ENCODE measurements at places on chromosomes 13 and 19.
A peak's percentile ranks its signal among the peaks of the same experiment; 100 is the strongest.

DNA sequence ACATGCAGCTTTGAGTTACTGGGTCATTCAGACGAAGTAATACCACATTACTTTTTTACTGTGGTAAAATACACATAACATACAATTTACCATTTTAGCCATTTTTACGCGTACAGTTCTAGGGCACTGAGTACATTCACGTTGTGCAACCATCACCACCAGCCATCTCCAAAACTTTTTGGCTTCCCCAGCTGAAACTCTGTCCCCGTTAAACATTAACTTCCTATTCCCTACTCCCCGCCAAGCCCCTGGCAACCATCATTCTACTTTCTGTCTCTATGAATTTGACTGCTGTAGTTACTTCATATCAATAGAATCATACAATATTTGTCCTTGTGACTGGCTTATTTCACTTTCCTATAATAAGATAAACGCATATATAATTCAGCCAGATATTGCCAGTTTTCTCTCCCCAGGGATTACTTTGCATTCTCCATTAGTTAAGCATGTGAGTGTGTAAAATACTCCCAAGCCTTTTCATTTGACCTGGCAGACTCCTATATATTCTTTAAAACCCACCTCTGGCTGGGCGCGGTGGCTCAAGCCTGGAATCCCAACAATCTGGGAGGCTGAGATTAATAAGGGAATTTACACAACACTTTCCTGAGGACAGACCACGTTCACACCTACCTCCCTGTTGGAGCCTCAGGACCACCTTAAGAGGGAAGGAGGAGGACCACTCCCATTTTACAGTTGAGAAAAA is 10.0 kb upstream of the CYP4F22 start:
- H3K36me3 ChIP-seq: no peaks in the 10 kb centered on the region
- H3K4me1 ChIP-seq: peaks cover 17% of the 10 kb centered on the region
- H3K27me3 ChIP-seq: no peaks in the 10 kb centered on the region
- no peak overlapping the region for H3K27ac ChIP-seq

GRCh38 chr13:114323349-114323748 is 9.0 kb downstream of the CHAMP1 start:
- no peaks in the 10 kb centered on the region for H3K27me3 ChIP-seq
- peaks cover 70% of the 10 kb centered on the region for H3K4me1 ChIP-seq
- DNase-seq: no peak
- peaks cover 66% of the 10 kb centered on the region for H3K36me3 ChIP-seq
- no peak overlapping the region for H3K27ac ChIP-seq

- H3K36me3 ChIP-seq: peaks cover 13% of the 10 kb centered on the region
- no peaks in the 10 kb centered on the region for H3K27me3 ChIP-seq
- H3K4me3 ChIP-seq: peak overlapping the region; percentile 58
- H3K4me1 ChIP-seq: peaks cover 94% of the 10 kb centered on the region
- no peak for DNase-seq
- peak overlapping the region; percentile 95 for H3K27ac ChIP-seq
These were observed 12.7 kb downstream of the FOXO1 start for GRCh38 chr13:40653527-40654318.

- H3K27me3 ChIP-seq: no peaks in the 10 kb centered on the region
- no peak for DNase-seq
- H3K27ac ChIP-seq: no peak overlapping the region
These were observed 109.1 kb upstream of the PEG3 start for GRCh38 chr19:56949626-56950025.

DNA sequence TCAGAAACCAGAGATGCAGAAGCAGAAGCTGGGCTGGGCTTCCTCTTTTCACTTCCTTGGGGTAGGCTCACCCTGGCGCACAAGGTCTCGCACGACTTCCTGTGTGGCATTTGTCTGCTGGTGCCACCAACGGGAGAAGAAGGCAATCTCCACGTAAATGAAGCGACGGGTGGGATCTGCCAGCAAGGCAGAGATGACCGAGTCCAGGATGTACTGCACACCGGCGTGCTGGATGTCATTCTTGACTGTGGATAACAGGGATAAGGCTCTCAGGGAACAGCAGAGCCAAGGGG is 1.3 kb downstream of the MAN2B1 start:
- H3K36me3 ChIP-seq: peaks cover 45% of the 10 kb centered on the region
- peak overlapping the region; percentile 95 for H3K4me3 ChIP-seq
- DNase-seq: peak; percentile 82
- peak overlapping the region; percentile 93 for H3K27ac ChIP-seq

- H3K27ac ChIP-seq: peak overlapping the region; percentile 98
- peak; percentile 97 for DNase-seq
- peaks cover 65% of the 10 kb centered on the region for H3K4me1 ChIP-seq
- H3K4me3 ChIP-seq: peak overlapping the region; percentile 93
These were observed 11.0 kb downstream of the MOB3A start for GRCh38 chr19:2084993-2085720.

GRCh38 chr19:48466561-48467325 is 2.4 kb upstream of the CYTH2 start:
- no peak for DNase-seq
- no peaks in the 10 kb centered on the region for H3K27me3 ChIP-seq
- peaks cover 21% of the 10 kb centered on the region for H3K4me1 ChIP-seq
- H3K4me3 ChIP-seq: no peak overlapping the region
- no peak overlapping the region for H3K27ac ChIP-seq

DNA sequence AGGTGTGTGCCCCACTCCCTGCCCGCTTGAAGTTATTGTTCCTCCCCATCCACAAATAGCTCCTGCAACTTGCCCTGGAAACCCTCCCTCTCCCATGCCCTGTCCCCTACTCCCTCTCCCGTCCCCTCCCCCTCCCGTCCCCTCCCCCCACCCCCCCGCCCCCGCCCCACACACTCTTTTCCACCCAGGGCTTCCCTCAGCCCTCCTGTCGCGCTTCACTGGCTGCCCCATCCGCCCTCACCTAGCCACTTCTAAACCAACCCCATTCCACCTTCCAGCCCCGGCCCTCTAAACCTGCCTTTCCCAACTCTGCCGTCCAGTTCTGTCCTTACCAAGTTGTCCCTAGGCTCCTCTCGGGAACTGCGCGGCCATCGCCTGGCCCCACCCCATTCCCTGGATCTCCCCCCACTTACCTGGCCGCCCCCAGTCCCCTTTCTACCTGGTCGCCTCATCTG is 993 bp downstream of the RGL3 start:
- no peak overlapping the region for H3K27ac ChIP-seq
- no peaks in the 10 kb centered on the region for H3K36me3 ChIP-seq
- H3K27me3 ChIP-seq: peaks cover 50% of the 10 kb centered on the region
- no peak for DNase-seq
- no peak overlapping the region for H3K4me3 ChIP-seq

DNA sequence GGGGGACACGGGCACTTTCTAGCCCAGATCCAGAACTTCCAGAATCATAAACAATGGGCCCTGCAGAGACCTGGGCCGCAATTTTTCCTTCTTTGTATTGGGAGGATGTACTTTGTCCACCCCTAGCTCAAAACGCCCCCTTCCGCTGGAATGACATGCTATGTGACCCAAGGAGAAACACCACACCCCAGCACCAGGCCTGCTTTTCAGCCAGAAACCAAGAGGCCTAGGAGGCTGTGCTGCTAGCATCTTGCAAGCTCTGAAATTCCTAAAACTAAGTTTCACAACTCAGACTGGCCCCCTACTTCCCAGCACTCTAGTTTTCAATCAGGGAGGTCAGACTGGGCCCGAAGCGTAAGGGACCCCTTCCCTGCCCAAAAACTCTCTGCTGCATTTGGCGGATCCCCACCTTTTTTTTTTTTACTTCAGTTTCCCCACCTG is 538 bp downstream of the LSM4 start:
- peaks cover 32% of the 10 kb centered on the region for H3K36me3 ChIP-seq
- H3K4me1 ChIP-seq: peaks cover 57% of the 10 kb centered on the region
- no peaks in the 10 kb centered on the region for H3K27me3 ChIP-seq
- peak; percentile 72 for DNase-seq
- peak overlapping the region; percentile 98 for H3K27ac ChIP-seq

- no peaks in the 10 kb centered on the region for H3K27me3 ChIP-seq
- no peak overlapping the region for H3K27ac ChIP-seq
- DNase-seq: peak; percentile 75
- H3K36me3 ChIP-seq: peaks cover 9% of the 10 kb centered on the region
- H3K4me1 ChIP-seq: peaks cover 46% of the 10 kb centered on the region
These were observed 7.7 kb downstream of the TECR start for GRCh38 chr19:14536926-14537692.

DNA sequence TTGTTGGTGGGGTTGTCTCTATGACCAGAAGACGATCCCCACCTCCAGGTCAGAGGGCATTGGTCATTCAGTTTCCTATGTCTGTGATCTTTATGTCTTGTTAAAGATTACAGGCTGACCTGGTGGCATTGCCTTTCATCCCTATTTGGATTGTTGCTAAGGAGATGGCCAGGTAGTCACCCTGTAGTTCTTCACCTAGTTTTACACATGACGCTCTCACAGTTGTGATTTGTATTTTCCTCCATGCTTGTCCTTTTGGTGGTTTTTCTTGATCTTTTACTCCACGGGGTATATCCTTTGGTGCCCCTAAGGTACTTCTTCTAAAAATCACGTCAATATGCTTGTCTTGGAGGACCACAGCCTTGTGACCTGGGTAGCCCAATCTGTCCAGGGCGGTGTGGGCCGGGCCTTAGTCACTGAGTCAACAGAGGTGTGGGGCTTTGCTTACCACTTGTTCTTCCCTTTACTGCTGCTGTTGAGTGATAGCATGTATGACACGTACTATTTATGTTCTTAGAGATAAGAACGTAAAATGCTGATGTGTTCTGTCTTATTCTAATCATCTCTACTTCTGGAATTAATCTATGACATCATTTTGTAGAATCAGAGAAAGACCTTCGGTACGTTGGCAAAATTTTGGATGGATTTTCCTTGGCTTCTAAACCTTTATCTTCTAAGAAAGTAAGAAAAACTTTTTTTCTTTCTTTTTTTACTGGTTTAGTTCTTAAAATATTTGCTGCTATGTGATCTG is 20.1 kb downstream of the GPATCH1 start:
- H3K27ac ChIP-seq: no peak overlapping the region
- H3K4me3 ChIP-seq: no peak overlapping the region
- peaks cover 20% of the 10 kb centered on the region for H3K36me3 ChIP-seq
- no peaks in the 10 kb centered on the region for H3K27me3 ChIP-seq
- no peaks in the 10 kb centered on the region for H3K4me1 ChIP-seq
- DNase-seq: no peak

- no peaks in the 10 kb centered on the region for H3K27me3 ChIP-seq
- no peak overlapping the region for H3K4me3 ChIP-seq
- no peaks in the 10 kb centered on the region for H3K36me3 ChIP-seq
- H3K4me1 ChIP-seq: no peaks in the 10 kb centered on the region
- H3K27ac ChIP-seq: no peak overlapping the region
These were observed 30.3 kb upstream of the FRY start for GRCh38 chr13:32001154-32001768.

- peak overlapping the region; percentile 46 for H3K27ac ChIP-seq
- no peak overlapping the region for H3K4me3 ChIP-seq
- peaks cover 5% of the 10 kb centered on the region for H3K4me1 ChIP-seq
- H3K27me3 ChIP-seq: peaks cover 21% of the 10 kb centered on the region
- H3K36me3 ChIP-seq: no peaks in the 10 kb centered on the region
- no peak for DNase-seq
These were observed 14.4 kb downstream of the IL17D start for GRCh38 chr13:20717581-20718542.

GRCh38 chr19:41933693-41934426 is 5.6 kb upstream of the ERFL start:
- H3K4me1 ChIP-seq: peaks cover 46% of the 10 kb centered on the region
- DNase-seq: no peak
- H3K4me3 ChIP-seq: no peak overlapping the region
- H3K27me3 ChIP-seq: no peaks in the 10 kb centered on the region

GRCh38 chr19:30447553-30447870 is 75.3 kb downstream of the ZNF536 start:
- no peaks in the 10 kb centered on the region for H3K36me3 ChIP-seq
- no peak for DNase-seq
- H3K4me3 ChIP-seq: no peak overlapping the region
- no peak overlapping the region for H3K27ac ChIP-seq
- H3K27me3 ChIP-seq: no peaks in the 10 kb centered on the region

- H3K27ac ChIP-seq: peak overlapping the region; percentile 41
- H3K4me1 ChIP-seq: peaks cover 6% of the 10 kb centered on the region
- H3K27me3 ChIP-seq: no peaks in the 10 kb centered on the region
- no peak overlapping the region for H3K4me3 ChIP-seq
- peaks cover 50% of the 10 kb centered on the region for H3K36me3 ChIP-seq
These were observed 26.8 kb downstream of the AP1M1 start for GRCh38 chr19:16224293-16225045.

DNA sequence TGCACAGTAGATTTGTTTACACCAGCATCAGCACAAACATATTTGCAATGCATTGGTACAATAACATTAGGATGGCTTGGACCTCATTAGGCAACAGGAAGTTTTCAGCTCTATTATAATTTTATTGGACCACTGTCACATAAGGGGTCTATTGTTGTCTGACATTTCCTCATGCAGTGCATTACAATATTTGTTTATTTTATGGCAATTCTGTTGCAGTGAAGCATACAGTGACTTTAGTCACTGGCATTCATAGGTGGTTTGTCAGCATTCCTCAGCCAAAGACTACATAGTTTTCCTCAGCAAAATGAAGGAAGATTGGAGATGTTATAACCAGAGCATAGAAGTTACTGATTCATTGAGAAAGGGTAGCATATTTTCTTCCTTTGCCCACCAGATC is 1732.9 kb downstream of the PCDH9 start:
- DNase-seq: no peak
- H3K4me1 ChIP-seq: no peaks in the 10 kb centered on the region
- H3K36me3 ChIP-seq: no peaks in the 10 kb centered on the region
- H3K27ac ChIP-seq: no peak overlapping the region

DNA sequence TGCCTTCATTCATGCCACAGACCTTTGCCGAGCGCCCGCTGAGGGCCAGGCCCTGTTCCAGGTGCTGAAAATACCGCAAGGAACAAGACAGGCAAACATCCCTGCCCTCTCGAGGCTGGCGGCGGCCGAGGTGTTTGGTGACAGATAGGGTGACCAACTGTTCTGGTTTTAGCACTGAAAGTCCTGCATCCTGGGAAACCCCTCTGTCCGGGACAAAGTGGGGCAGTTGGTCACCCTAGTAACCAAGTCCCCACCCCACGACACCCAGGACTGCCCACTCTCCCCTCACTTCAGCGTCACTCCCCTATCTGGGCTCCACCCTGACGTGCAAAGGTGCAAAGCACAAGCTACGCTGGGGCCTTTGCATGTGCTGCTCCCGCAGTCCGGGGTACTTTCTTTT is 17.3 kb downstream of the ZBTB7A start:
- H3K27ac ChIP-seq: no peak overlapping the region
- peaks cover 28% of the 10 kb centered on the region for H3K4me1 ChIP-seq
- DNase-seq: no peak
- no peaks in the 10 kb centered on the region for H3K27me3 ChIP-seq
- peaks cover 30% of the 10 kb centered on the region for H3K36me3 ChIP-seq

GRCh38 chr13:40024967-40025714 is 369.7 kb downstream of the COG6 start:
- peaks cover 2% of the 10 kb centered on the region for H3K27me3 ChIP-seq
- no peak for DNase-seq
- H3K36me3 ChIP-seq: no peaks in the 10 kb centered on the region
- H3K4me3 ChIP-seq: no peak overlapping the region
- H3K4me1 ChIP-seq: peaks cover 33% of the 10 kb centered on the region

All from activated naive CD4-positive, alpha-beta T cell treated with anti-CD3 and anti-CD28 coated beads for 36 hours (primary cell).